ENCODE measurements at places on chromosomes 5 and 9.

GRCh38 chr5:77218263-77218662, 7.8 kb downstream of the PDE8B start:
- no peak for DNase-seq

DNA sequence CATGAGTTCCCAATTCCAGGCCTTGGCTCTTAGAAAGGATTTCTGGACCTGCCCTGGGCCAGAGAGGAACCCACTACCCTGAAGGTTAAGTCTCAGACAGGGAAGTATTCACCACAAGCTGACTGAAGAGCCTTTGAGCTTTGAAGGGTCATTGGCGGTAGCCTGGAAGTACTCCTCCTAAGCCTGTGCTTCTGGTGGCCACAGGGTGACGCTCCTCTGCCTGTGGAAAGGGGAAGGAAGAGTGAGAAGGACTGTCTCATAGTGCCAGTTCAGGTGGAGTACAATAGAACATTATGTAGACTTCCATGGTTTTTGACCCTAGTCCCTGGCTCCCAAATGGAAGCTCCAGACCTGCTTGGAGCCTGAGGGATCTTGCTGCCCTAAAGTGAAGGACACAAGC, 1233.2 kb upstream of the CDH6 start:
- DNase-seq = no peak

DNA sequence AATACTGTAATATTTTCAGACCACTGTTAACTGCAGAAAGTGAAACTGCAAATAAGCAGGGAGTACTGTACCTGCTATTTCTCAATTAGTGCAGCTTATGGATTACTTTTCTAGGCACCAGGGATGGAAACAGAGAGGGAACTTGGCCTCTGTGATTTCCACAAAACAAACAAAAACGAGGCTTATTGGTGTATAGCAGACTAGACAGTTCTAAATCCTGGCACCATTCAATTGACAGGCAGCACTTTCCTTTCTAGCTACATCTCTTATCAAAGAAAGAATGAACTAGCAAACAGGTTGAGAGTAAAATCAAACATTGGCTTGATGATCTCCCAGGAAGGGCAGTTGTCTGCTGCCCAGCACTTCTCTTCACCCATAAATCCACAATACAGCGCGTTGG, 16.0 kb upstream of the IL33 start:
- no peak for DNase-seq

DNA sequence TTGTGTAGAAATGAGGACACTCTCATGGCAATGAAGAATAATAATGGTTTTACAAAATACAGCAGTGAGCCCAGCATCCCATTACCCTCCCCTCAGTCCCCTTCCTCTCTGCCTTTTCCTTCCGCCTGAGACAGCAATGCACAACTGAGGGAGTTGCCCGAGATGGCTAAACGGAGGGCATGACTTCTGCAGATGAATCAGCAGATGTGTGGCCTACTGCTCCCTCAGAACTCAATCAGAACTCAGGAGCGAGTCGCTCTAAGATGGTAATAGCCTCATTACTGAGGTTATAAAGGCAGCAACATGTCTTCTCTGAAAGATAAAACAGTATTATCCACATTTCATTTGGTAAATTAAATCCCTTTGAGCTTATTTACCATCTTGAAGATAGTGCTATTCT, 326.6 kb downstream of the ENC1 start:
- DNase-seq = no peak

GRCh38 chr5:77590347-77590746, 48.2 kb downstream of the OTP start:
- DNase-seq = no peak

GRCh38 chr5:55657443-55657842, 54.7 kb downstream of the SLC38A9 start:
- DNase-seq = no peak

Data from stimulated activated CD8-positive, alpha-beta memory T cell treated with anti-CD3 and anti-CD28 coated beads, Interleukin-4, amount 100 ng/mL, for 1 hour (primary cell).